ENCODE measurements at places on chromosomes 16 and 17. TPM values are rescaled to one million over a fixed set of nuclear protein-coding genes. Genes with fewer than 3 reads are reported as not detected.
A peak's percentile ranks its signal among the peaks of the same experiment; 100 is the strongest.

MYO15B gene
- total RNA-seq = 7.1 TPM

DNA sequence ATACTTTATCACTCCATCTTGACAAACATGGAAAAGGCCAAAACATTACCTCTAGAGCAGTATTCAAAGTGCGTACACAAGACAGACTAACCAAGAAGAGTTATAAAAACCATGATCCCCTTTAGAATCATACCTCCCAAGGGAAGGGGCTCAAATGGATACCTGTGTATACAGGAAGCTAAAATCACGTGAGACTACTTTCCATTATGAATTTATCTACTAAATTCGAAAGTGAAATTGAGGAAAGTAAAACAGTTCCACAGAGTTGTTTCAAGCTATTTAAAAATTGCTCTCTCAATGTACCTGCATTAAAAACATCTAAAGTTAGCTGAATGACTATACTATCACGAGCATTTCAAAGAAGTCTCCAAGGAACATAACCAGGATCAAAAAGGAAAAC lies 32.7 kb downstream of the AP1G1 start:
- DNase-seq = no peak

DNA sequence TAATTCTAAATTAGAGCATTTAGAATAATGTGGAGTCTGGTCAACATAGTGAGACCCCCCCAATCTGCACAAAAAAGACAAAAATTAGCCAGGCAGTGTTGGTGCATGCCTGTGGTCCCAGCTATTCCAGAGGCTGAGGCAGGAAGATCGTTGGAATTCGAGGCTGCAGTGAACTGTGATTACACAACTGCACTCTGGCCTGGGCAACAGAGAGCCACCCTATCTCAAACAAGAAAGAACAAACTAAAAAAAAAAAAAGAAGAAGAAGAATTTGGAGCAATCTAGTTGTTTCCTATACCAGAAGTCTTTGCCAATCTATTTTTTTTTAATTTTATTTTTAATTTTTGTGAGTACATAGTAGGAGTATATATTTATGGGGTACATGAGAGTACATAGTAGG lies 6.0 kb downstream of the CETP start:
- DNase-seq = no peak

- no peak for DNase-seq
Observed at GRCh38 chr17:27378482-27379175, 77.6 kb upstream of the KSR1 start.

GRCh38 chr17:37791447-37792399 lies 46.9 kb upstream of the HNF1B start:
- peak; percentile 39 for DNase-seq

DNA sequence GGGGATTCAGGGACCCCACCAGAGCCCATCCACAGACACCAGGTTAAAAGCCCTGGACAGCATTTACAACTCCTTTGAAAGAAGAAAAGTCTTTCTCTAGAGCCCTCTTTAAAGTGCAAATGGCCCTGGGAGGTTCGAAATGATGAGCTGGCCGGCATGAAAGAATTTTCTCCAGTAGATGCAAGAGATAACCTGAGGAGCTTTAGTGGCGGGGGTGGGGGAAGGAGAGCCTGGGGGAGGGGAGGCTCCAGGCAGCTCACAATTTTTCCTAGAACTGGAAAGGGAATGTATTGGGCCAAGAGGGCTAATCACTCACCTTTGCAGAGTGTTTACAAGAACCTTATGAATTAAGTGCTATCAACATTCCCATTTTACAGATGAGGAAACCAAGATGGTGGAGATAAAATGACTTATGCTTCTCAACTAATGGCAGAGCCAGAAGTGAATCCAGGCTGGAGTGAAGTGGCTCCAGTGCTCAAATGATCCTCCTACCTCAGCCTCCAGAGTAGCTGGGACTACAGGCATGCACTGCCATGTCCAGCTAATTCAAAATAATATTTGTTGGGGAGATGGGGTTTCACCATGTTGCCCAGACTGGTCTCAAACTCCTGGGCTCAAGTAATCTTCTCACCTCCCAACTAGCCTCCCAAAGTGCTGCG lies 4.2 kb upstream of the CDH1 start:
- no peak for DNase-seq

Measured in A172 (cell line).